CD4-positive, alpha-beta memory T cell (primary cell): ENCODE measurements at places on chromosomes 16 and 17. TPM values are rescaled to one million over a fixed set of nuclear protein-coding genes. Genes with fewer than 3 reads are reported as not detected.

- H3K36me3 ChIP-seq, result peaks cover 31% of the 10 kb centered on the region
- peak overlapping the region; percentile 70 for H3K27ac ChIP-seq
- H3K4me3 ChIP-seq, result peak overlapping the region; percentile 95
- peaks cover 33% of the 10 kb centered on the region for H3K4me1 ChIP-seq
Measured at GRCh38 chr17:81510785-81511553, 1.6 kb downstream of the ACTG1 start.

The DNAAF8 gene
- 0.11 TPM for polyA plus RNA-seq

- H3K4me3 ChIP-seq, result no peak overlapping the region
- H3K27ac ChIP-seq, result no peak overlapping the region
- no peaks in the 10 kb centered on the region for H3K36me3 ChIP-seq
Measured at GRCh38 chr17:19260958-19261357, 23.8 kb downstream of the EPN2 start.

DNA sequence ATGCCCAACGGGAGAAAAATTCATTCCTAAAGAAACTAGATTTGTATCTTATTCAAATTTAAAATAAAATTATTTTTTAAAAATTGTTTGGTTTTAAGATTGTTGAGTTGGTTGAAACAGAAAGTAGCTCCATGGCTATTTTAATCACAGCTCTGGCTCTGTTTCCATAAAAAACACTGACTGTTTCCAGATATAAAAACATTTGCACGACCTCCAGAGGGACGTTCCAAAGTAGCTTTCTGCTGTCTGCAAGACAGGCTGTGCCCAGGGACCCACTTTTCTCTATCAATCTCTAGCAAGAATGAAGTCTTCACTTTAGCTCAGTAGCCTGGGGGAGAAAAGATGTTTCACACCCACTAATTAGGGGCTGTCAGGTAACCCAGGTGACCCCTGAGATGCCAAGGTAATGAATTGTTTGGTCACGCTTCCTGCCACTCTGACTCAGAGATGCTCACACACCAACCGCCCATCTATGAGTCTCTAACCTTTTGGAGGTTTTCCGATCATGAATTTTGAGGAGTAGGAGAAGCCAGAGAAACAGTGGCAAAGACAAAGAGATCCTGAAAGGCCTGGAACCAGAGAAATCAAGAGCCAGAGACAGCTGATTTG is 220.1 kb upstream of the SOX9 start:
- no peaks in the 10 kb centered on the region for H3K4me1 ChIP-seq
- H3K4me3 ChIP-seq, result no peak overlapping the region
- no peaks in the 10 kb centered on the region for H3K36me3 ChIP-seq
- H3K27me3 ChIP-seq, result no peaks in the 10 kb centered on the region
- no peak for DNase-seq

DNA sequence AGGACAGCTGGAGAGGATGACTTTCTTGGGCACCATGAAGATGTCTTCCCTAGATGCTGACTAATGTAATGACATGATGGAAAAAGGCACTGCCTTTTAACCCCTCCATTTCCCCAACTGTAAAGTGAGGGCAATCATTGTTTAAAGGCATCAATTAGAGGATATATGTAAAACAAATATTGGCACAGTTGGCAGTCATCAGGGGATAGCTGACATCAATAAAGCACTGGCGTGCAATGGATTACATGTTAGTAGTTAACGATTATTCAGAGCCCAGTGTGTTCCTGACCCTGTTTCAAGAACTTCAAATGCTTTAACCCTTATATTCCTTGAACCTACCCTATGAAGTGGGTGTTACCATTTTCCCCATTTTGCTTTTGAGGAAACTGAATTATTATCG is 100.7 kb downstream of the TMEM114 start:
- H3K4me3 ChIP-seq, result no peak overlapping the region
- no peak overlapping the region for H3K27ac ChIP-seq
- no peaks in the 10 kb centered on the region for H3K27me3 ChIP-seq
- DNase-seq, result no peak
- H3K4me1 ChIP-seq, result no peaks in the 10 kb centered on the region
- no peaks in the 10 kb centered on the region for H3K36me3 ChIP-seq

The GOT2 gene
- polyA plus RNA-seq, result 113 TPM

DNA sequence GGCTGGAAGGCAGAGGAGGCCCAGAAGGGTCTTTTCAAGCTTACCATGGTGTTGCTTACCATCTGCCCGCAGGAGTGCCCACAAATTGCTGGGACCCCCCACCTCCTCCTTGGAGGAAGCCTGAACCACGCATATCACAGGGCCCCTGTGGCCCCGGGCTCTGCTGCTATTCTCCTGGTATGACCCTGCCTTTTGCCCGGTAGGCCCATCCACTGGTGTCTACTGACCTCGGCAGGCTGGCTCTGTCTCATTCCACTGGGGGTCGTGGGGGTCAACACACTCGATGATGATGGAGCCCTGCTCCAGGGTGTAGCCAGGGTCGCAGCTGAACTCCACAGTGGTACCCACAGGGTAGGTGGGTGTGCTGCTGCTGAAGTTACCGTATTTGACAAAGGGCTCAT is 8.2 kb upstream of the PHF12 start:
- H3K27ac ChIP-seq, result no peak overlapping the region
- H3K4me3 ChIP-seq, result no peak overlapping the region
- no peaks in the 10 kb centered on the region for H3K27me3 ChIP-seq
- no peak for DNase-seq
- no peaks in the 10 kb centered on the region for H3K36me3 ChIP-seq

The TBX6 gene
- 0.36 TPM for polyA plus RNA-seq

- no peaks in the 10 kb centered on the region for H3K36me3 ChIP-seq
- H3K27ac ChIP-seq, result no peak overlapping the region
- H3K4me1 ChIP-seq, result no peaks in the 10 kb centered on the region
- no peaks in the 10 kb centered on the region for H3K27me3 ChIP-seq
- DNase-seq, result no peak
- no peak overlapping the region for H3K4me3 ChIP-seq
Measured at GRCh38 chr17:19592316-19592715, 56.2 kb upstream of the ALDH3A2 start.

- H3K36me3 ChIP-seq, result no peaks in the 10 kb centered on the region
- no peak for DNase-seq
- H3K27me3 ChIP-seq, result no peaks in the 10 kb centered on the region
- H3K4me3 ChIP-seq, result no peak overlapping the region
Measured at GRCh38 chr17:79916991-79917901, 78.0 kb upstream of the CBX4 start.

The ANKRD40CL gene
- polyA plus RNA-seq, result not detected

The IL21R gene
- polyA plus RNA-seq, result 18.4 TPM

DNA sequence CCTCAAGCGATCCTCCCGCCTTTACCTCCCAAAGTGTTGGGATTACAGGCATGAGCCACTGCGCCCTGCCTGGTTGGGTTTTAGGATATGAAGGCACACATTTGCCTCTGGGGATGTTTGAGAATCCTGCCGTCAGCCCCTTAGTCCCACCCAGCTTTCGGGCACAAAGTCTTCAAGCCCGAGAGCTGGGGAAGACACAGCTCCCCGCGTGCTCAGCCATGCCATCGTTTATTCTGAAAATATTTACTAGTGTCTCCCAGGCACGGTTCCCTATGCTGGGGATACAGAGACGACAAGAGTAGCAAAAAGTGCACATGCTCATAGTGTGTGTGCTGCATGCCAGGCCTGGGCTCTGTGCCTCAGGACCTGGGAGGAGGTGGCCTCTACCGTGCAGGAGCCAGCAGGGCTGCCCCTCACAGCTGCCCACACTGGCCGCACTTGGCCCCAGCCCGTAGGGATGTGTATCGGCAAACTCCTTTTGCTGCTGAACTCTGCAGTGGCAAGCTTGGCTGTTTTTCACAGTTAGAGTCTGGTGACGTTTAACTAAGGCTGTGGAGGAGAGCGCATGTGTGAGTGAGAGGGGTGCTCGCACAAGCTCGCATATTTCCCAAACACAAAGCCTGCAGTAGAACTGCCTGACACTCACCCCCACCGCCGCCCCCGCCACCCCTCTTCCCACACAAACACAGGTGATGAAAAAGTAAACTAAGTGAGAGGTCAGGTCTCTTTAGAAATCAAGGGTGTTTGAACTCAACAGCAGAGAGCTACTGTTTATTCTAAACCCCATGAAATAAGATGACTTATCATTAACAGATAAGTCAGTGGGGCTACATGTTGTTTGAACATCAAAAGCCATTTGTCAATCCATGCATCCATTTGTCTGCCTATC is 266.4 kb downstream of the MRTFB start:
- H3K4me3 ChIP-seq, result no peak overlapping the region
- no peaks in the 10 kb centered on the region for H3K4me1 ChIP-seq
- H3K36me3 ChIP-seq, result no peaks in the 10 kb centered on the region
- H3K27me3 ChIP-seq, result no peaks in the 10 kb centered on the region
- no peak for DNase-seq
